ENCODE measurements at places on chromosomes 16 and 17.

- DNase-seq = no peak
Observed at GRCh38 chr17:80936218-80936617, 55.4 kb upstream of the CHMP6 start.

DNA sequence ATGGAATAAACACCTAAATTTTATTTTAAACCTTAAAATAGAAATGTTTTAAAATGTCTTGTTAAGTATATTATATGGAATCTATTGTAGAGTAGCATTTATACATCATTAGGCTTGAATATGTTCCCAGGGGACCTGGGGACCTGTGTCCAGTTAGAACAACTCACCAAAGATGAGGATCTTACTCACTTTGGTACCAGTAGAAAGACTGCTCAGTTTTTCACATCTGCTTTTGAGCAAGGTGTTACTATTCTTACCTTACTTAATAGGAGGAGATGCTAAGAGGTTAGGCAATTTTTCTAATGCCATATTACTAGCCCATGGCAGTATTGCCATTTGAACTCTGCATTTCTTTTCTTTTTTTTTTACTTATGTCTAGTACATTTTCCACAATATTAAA, 14.7 kb downstream of the STXBP4 start:
- no peak for DNase-seq

DNA sequence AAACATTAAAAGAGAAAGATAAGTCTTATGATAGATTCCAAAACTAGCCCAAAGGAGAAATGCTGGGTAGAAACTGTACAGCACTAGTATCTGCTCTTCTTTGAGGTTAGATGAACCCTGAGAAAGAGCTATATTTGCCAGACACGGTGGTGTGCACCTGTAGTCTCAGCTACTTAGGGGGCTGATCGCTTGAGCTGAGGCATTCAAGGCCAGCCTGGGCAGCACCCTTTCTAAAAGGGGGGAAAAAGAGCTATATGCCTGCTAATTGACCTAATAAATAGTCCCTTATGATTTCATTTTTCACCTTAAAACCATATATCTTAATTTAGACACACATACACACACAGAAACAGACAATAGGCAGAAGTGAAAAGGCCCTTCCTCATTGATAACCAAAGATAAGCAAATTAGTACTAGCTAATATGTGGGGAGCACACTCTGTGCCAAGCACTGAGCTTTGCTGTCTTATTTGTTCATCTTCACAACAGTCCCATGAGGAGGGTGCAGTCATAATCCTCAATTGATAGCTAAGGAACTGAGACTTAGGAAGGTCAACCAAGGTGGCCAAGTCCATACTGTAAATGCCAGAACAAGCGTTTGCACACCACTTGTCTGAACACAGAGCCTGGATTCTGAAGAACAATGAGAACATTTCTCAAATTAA, 56.6 kb upstream of the NLK start:
- DNase-seq = no peak

- DNase-seq = no peak
Observed at GRCh38 chr17:68169840-68170239, 78.0 kb upstream of the AMZ2 start.

GRCh38 chr17:59856859-59857794, 35.6 kb downstream of the TUBD1 start:
- DNase-seq = no peak

- DNase-seq = no peak
Observed at GRCh38 chr17:77891602-77892001, 66.9 kb upstream of the TNRC6C start.

DNA sequence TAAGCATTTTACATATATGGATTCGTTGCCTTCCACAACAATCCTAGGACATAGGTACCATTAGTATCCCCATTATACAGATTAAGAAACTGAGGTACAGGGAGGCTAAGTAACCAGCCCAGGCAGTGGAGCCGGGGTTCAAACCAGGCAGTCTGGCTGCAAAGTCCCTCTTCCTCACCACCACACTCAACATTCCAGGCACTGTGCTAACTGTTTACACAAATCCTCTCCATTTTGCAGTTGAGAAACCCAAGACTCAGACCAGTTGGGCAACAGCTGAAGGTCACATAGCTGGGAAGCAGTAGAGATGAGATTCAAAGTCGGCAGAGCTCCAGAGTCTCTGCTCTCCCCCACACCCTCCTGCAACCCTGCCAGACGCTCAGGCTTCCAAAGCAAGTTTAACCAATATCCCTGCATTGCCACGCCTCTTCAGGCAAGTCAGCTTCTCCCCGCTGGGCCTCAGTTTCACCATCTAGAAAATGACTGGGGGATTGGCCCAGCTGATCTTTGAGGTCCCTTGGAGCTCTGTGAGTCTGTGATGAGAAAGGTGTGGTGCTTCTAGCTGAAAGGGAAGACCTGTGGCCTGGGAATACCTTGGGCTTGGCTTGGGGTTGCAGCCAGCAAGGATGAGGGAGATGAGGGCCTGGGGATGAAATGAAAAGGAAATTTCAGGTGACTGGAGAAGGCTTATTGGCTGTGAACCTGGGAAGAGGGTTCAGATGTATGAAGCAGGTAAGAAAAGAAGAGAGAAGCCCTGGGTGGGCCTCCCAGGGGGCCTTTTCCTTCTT, 14.0 kb downstream of the CCR7 start:
- no peak for DNase-seq

GRCh38 chr16:676913-677312, 1.4 kb downstream of the RHBDL1 start:
- no peak for DNase-seq

DNA sequence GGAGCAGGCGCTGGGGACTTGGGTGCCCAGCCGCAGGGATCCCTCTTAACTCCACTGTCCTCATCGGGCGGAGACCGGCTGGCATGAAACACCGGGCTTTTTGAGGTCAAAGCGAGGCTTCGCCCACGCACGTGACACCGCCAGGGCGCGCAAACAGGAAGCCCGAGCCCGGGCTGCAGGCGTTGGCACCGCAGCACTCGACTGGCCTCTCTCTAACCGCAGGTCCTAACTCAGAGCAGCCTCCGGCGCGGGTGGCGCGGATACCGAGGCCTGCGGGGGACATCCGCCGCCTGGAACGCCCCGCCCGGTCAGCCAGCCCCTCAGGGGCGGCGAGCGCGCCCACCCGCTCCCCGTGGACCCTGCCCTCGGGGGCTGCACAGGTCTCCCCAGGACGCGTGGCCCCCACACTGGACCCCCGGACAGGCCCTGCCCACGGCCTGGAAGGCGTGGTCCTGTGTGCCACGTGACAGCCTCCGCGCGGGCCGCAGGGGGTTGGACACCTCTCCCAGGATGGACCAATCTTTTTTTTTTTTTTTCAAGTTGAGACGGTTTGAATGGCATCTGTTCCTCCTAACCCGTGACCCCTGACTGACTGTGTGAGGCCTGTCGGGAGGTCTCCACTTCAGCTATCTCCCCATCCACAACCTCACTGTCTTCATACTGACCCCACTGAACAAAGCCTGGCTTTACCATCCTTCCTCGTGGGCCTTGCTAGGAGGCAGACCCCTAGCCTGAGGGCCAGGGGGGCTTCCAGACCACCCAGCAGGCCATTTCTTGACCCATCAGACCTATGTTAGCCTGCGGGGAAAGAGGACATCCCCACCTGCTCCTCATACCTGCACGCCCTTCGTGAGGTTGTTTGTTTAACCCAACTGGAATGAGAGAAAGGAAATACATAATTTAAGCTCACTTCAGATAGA, 8.4 kb upstream of the SLC47A2 start:
- DNase-seq = no peak

- no peak for DNase-seq
Observed at GRCh38 chr16:2032285-2033056, 5.8 kb downstream of the NHERF2 start.

GRCh38 chr17:63442549-63443035, 3.5 kb downstream of the CYB561 start:
- DNase-seq = no peak

DNA sequence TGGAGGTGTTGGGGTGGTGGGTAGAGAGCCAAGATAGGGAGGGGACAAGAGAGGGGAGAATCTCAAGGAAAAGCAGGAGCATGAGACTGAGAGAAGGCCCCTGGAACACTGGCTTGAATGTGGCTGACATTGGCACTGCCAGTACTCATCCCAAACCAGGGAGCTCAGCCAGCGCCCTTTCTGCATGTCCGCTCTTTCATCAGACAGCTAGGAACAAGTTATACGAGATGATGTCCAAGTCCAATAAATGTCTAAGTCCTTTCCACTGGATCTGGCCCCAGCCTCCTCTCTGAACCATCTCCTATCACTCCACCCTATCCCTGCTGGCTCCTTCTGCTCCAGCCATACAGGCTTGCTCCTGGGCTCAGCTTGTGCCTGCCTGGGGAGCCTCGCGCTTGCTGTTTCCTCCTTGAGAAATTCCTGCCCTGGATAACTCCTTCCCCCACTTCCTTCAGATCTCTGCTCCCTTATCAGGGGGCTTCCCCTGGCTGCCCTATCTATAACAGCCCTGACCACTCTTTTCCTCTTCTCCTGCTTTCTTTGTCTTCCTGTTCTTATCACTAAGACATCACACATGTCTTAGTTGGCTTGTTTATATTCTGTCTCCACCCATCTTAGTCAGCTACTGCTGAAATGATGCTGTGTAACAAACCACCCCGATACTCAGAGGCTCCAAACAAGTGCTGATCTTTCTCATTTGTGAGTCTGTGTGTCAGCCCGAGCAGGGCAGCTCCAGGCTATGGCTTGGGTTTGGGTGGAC, 37.1 kb upstream of the MEOX1 start:
- DNase-seq = no peak

GRCh38 chr16:9526791-9527190, 435.3 kb downstream of the HAPSTR1 start:
- DNase-seq = no peak

DNA sequence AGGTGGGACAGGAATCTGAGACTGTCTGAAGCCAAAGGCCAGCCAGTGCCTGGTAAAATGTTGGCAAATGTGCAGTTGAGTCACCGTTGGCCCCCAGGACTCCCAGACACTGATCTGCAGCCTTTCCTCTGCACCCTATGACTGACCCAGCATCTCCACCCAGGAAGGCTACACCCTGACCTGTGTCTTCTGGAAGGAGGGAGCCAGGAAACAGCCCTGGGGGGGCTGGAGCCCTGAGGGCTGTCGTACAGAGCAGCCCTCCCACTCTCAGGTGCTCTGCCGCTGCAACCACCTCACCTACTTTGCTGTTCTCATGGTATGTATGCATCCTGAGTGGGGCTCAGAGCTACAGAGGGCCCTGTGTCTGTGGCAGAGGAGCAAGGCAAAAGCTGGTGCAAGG, 24.0 kb downstream of the ADGRG5 start:
- DNase-seq = no peak

DNA sequence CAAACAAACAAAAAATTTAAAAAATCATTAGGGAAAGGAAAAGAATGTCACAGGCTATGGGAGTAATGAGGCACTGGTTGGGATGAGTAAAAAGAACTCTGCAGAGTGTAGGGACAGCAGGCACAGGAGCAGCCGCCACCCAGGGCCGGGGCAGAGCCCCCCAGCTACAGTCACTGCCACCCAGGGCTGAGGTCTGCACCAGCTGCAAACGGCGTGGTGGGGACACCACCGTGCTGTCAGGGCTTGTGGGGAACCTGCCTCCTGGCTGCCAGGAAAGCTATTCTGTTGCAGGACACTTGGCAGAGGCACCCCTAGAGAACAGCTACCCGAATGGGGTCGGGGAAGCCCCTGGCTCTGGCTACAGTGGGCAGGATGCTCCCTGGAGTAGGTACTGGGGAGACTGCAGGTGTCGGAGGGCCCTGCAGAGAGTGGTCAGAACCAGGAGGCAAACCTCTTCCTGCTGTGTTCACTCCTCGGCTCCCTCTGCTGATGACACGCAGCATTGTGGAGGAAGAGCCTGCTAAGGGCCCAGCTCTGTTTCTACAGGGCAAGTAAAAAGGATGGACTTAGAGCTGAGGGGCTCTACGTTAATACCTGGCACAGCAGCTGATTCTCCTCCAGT, 32.3 kb upstream of the CAPN15 start:
- no peak for DNase-seq

All from NCI-H1092 (cell line).